ENCODE measurements at places on chromosomes 12 and 14.

- DNase-seq, result no peak
Measured at GRCh38 chr14:26204728-26205479, 392.9 kb downstream of the NOVA1 start.

GRCh38 chr12:125065021-125065918, at the start of gene AACS:
Gene AACS, plus strand, starts transcription at chr12:125065435. Its CDS starts 150 bp downstream, at chr12:125065585.
- DNase-seq, result peak; percentile 73

GRCh38 chr12:117671734-117672133, 297.1 kb downstream of the KSR2 start:
- DNase-seq, result no peak

DNA sequence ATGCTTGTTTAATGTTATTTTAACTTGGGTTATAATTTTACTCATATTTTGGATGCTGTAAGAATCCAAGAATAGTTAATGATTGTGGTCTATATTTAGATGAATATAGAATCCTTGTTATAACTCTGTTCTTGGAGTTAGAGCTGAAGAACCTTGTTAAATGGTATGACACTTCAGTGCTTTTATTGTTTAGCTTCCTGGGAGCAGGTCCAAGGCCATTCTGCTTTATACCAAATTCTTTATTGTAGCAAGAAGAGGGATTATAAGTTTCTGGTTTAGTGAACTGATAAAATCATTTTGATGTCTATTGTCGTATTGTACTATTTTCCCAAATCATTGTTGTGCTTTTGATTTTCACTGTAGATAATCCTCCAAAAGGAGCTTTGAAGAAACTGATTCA, 69.4 kb downstream of the MIA2 start:
- no peak for DNase-seq

DNA sequence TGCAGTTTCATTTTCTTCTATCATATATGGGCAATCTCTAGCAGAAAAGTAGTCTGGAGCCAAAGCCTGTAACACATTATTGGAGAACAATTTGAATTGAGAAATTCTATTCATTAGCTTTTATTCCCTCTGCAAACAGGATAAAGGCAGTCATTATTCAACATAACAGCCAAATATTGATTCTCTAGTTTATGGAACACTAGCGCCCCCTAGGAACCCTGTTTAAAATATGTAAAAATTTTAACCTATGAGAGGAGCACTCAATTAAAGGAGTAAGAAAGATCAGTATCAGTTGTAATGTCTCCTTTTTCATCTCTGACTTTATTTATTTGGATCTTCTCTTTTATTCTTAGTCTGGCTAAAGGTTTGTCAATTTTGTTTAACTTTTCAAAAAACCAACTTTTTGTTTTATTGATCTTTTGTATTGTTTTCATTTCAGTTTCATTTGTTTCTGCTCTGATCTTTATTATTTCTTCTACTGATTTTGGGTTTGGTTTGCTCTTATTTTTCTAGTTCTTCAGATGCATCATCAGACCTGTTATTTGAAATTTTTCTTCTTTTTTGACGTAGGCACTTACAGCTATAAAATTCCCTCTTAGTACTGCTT, 4.8 kb upstream of the LMNTD1 start:
- DNase-seq, result no peak

GRCh38 chr14:88791629-88792472, 902 bp downstream of the EML5 start:
- no peak for DNase-seq

GRCh38 chr14:31435276-31435675, 14.9 kb upstream of the HEATR5A start:
- no peak for DNase-seq

DNA sequence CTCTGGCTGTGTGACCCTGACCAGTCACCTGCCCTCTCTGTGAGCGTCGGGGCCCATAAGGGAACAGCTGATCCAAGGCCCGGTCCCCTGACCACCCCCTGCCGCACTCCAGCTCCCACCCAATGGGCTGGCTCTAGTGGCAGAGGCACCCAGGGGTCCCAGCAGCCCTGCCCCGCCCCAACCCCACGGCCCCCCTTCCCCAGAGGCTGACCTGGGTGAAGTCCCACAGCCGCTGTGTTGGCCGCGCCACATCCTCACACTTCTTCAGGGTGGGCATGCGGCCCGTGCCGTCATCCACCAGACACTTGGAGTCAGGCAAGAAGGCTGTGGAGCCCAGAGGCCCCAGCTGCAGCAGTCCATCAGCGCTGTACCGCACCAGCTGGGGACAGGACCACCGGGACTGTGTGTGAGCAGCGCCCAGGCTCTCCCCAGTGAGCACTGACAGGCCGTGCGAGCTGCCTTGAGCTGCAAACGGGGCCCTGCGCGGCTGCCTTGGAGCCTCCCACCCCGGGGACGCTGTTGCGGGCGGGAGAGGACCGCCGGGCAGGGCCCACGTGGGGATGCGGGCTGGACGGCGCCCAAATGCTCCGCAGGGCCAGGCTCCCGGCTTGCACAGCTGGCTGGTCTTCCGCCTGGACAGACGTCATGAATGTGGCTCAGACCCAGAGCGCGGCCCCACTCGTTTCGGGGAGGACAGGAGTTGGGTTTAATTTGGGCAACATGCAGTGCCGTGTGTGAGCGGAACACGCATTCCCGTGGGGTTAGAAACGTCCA, 53.5 kb downstream of the NOC4L start:
- no peak for DNase-seq

DNA sequence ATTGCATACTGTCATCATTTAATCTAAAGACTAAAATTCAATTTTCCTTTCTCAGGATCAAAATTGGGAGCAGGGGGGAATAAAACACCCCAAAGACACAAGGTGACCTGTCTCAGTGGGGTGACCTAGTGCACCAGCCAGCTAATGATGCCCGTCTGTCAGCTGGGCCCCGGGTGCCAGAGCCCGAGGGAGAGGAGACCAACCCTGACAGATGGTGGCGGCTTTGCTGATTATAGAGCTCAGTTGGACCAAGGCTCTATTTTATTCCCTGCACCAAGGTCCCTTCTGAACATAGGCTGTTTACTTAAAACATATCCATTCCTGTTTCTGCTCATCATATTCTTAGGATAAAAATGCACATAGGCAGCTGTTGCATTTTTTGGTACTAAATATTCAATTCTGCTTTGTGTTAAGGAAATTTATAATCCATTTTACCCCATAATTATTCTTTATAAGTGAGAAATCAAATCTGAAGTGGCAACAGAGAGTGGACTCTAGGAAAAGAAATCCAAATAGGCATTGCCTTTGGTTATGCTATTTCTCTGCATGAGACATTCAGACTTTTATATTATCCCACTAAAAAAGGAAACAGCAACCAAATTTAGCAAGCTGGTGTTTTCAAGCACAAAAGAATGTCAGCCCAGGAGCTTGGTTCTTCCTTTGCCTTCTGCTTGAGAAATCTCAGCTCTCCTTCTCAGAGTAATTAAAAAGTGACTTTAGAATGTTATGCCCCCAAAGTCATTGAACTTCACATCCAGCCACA, 96.8 kb upstream of the IFNG-AS1 start:
- DNase-seq, result no peak

DNA sequence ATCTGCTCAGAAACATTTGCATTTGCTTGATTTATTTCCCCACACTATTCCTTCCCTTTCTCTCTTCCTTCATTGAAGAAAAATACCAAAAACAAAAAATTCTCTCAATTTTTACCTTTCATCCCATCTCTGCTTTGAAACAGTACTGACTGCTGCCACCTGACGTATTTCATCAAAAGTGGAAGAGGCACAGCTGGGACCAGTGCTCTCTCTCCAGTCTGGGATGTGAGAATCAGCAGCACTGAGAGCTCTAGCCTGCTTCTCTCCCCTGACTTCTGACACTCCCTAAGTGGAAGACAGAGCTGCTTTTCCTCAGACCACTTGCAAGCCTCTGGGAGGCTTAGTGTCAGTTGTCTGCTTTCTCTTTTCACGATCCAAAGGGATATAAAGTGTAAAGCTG, 36.9 kb downstream of the TTLL5 start:
- DNase-seq, result no peak

- DNase-seq, result no peak
Measured at GRCh38 chr12:13038491-13039161, 5.6 kb upstream of the FAM234B start.

GRCh38 chr12:13436696-13437391, 240.3 kb downstream of the EMP1 start:
- no peak for DNase-seq

- no peak for DNase-seq
Measured at GRCh38 chr12:114834621-114835020, 150.6 kb upstream of the TBX3 start.

GRCh38 chr14:74362361-74362915, 14.2 kb downstream of the VRTN start:
- DNase-seq, result peak; percentile 61

GRCh38 chr12:115956659-115957058, 320.8 kb downstream of the MED13L start:
- no peak for DNase-seq

Data from activated gamma-delta T cell treated with Interleukin-2 at 50 U/mL for 16 hours (primary cell).